Hair follicle dermal papilla cell (primary cell): ENCODE measurements at places on chromosomes 7 and 10. TPM values are rescaled to one million over a fixed set of nuclear protein-coding genes. Genes with fewer than 3 reads are reported as not detected.

IKZF1 gene
- not detected in 2 replicates for total RNA-seq

SEC31B gene
- 5.1 and 7.1 TPM in 2 replicates for total RNA-seq

PILRB gene
- total RNA-seq = 10.7 and 13.4 TPM in 2 replicates

ZNF736 gene
- total RNA-seq = 10.7 and 12.0 TPM in 2 replicates

CACNA2D1 gene
- 34.0 and 40.4 TPM in 2 replicates for total RNA-seq

CALHM1 gene
- total RNA-seq = not detected in 2 replicates

FEZF1 gene
- total RNA-seq = not detected in 2 replicates

ERCC6 gene
- total RNA-seq = 34.9 and 38.5 TPM in 2 replicates

ADO gene
- total RNA-seq = 27.6 and 28.4 TPM in 2 replicates

GPER1 gene
- total RNA-seq = 4.2 and 6.0 TPM in 2 replicates

INA gene
- total RNA-seq = 12.8 and 13.0 TPM in 2 replicates

PLEKHS1 gene
- 0.16 and 0.24 TPM in 2 replicates for total RNA-seq

MRLN gene
- total RNA-seq = not detected in 2 replicates

CALML5 gene
- total RNA-seq = not detected in 2 replicates

CALHM3 gene
- not detected in 2 replicates for total RNA-seq

SNX13 gene
- 40.9 and 49.8 TPM in 2 replicates for total RNA-seq

TBX20 gene
- 8.3 and 10.1 TPM in 2 replicates for total RNA-seq

PIK3AP1 gene
- not detected in 2 replicates for total RNA-seq

ACBD7 gene
- 0.32 TPM in 1 of 2 replicates, not detected in the other for total RNA-seq

ASZ1 gene
- not detected in 2 replicates for total RNA-seq

NAT16 gene
- not detected in 2 replicates for total RNA-seq

C1GALT1 gene
- 40.9 and 47.5 TPM in 2 replicates for total RNA-seq

CNPY1 gene
- total RNA-seq = not detected in 2 replicates

DYDC1 gene
- total RNA-seq = not detected in 2 replicates

TUBB8 gene
- total RNA-seq = not detected in 2 replicates

ASNS gene
- 48.9 and 51.8 TPM in 2 replicates for total RNA-seq

VWC2 gene
- total RNA-seq = not detected in 2 replicates

EBLN1 gene
- total RNA-seq = not detected in 2 replicates

LCOR gene
- total RNA-seq = 25.2 and 33.8 TPM in 2 replicates

OR6V1 gene
- not detected in 2 replicates for total RNA-seq

EVX1 gene
- not detected in 2 replicates for total RNA-seq

BUB3 gene
- total RNA-seq = 127 and 132 TPM in 2 replicates

PLXDC2 gene
- 3.0 and 6.7 TPM in 2 replicates for total RNA-seq

PTEN gene
- 98.5 and 199 TPM in 2 replicates for total RNA-seq

CELF2 gene
- 24.7 and 26.1 TPM in 2 replicates for total RNA-seq

MPP7 gene
- 0.12 and 0.16 TPM in 2 replicates for total RNA-seq

C10orf143 gene
- total RNA-seq = 1.3 and 1.9 TPM in 2 replicates

SPDYE2 gene
- total RNA-seq = not detected in 2 replicates

TEX47 gene
- total RNA-seq = not detected in 2 replicates

LLCFC1 gene
- not detected in 2 replicates for total RNA-seq

FIS1 gene
- total RNA-seq = 88.1 and 118 TPM in 2 replicates

SRRM3 gene
- total RNA-seq = 0.85 and 1.9 TPM in 2 replicates

TFEC gene
- under 0.01 and 0.16 TPM in 2 replicates for total RNA-seq

MBL2 gene
- not detected in 2 replicates for total RNA-seq

CLCN1 gene
- total RNA-seq = under 0.01 TPM in 1 of 2 replicates, not detected in the other

SPDYE18 gene
- not detected in 2 replicates for total RNA-seq

CCDC3 gene
- 0.36 and 1.5 TPM in 2 replicates for total RNA-seq
